ENCODE measurements at places on chromosomes 6 and 20.
A peak's percentile ranks its signal among the peaks of the same experiment; 100 is the strongest.

GRCh38 chr6:166343150-166343487, 774 bp upstream of the SFT2D1 start:
- DNase-seq, result peak; percentile 31

DNA sequence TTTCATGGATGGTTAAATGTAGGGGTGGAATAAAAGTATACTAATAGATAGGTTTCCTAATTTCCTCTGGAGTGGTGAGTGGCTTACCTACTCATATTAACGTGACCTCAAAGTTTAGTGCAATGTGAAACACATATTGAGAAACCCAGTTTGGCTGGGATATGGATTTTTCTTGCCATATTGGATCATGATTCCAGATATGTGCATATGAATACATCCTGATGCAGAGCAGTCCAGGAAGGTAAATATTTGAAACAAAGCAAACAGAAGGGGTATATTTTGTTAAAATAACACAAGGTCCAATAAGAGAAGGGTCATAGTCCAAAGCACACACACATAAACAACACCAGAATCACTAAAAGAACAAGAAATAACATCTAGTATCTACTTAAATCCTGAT, 608.1 kb downstream of the PKHD1 start:
- no peak for DNase-seq

GRCh38 chr20:62874964-62875344, 13.3 kb upstream of the TCFL5 start:
- no peak for DNase-seq

GRCh38 chr6:92864966-92865555, 554.3 kb downstream of the EPHA7 start:
- DNase-seq, result no peak

- DNase-seq, result peak; percentile 29
Observed at GRCh38 chr20:58086763-58087561, 141.5 kb downstream of the ANKRD60 start.

DNA sequence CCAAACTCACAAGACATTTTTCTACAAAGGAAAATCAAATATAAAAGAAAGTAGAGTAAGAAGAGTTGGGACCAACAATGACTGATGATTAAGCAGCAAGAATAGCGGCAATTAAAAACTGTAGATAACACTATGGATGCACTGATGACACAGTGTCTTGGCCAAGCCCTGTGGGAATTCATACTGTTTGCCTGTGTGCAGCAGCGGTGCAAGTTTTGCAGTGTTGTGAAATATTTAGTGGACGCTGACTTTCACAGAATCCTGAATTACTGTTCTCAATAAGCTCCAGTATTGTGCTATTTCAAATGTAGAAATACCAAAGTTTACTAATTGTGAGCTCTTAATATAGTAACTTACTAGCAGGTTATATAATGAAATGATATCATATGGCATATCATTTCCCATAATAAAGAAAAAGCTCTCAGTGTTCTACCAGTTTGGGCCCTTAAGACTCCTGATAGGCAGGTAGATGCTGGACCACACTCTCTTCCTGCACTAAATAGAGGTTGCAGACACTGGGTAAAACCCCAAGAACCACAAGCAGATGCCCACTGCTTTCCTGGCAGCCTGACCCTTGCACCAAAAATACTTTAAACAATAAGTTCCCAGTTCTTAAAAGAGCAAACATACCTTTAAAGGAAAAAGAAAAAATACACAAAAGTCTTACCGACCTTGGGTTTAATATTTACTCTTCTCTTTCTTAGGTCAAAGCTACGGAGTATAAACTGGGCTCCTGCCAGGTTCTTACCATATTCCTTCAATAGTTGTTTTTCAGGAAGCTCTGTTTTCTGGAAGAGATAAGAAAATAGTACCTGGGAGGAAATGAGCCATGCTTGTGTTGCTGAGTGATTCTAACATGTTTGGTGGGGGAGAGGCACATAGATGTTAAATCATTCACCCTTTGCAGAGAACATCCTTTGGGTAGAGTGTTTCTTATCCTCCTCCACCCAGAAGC, 41.6 kb downstream of the ANKEF1 start:
- DNase-seq, result no peak

- no peak for DNase-seq
Observed at GRCh38 chr6:14925025-14925698, 320.7 kb upstream of the JARID2 start.

GRCh38 chr6:7258231-7258763, 54.7 kb downstream of the SSR1 start:
- no peak for DNase-seq

DNA sequence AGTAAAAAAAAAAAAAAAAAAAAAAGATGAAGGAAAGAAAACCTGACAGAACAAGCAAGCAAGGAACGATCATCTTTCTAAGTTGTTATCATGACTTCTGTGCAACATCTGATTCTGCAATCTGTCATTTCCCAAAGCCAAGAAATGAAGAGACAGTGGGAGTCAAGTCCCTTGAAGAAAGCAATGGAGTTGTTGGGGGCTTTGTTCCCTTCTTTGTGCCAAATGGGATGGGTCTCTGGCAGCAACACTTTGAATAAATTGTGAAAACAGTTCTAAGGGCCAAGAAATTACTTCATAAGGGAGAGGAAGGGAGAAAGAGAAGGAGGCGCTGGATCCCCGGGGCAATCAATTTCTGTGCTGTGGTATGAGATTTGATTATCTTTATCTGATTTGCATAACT, 33.3 kb upstream of the RSPO3 start:
- DNase-seq, result no peak

DNA sequence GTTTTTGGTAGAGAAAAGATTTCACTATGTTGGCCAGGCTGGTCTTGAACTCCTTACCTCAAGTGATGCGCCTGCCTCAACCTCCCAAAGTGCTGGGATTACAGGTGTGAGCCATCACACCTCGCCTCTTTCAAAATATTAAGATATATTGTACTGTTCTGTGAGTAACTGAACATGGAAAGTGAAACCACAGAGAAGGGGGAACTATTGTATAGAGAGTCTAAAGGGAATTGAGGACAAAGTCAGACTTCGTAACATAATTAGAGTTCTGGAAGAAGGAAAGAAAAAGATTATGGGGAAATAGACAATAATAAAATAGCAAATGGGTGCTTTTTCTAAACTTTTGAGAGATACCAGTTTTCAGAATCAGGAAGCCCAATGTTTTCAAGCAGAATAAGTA, 17.4 kb upstream of the AKAP7 start:
- no peak for DNase-seq

- no peak for DNase-seq
Observed at GRCh38 chr20:37421988-37422387, 76.0 kb downstream of the SRC start.

DNA sequence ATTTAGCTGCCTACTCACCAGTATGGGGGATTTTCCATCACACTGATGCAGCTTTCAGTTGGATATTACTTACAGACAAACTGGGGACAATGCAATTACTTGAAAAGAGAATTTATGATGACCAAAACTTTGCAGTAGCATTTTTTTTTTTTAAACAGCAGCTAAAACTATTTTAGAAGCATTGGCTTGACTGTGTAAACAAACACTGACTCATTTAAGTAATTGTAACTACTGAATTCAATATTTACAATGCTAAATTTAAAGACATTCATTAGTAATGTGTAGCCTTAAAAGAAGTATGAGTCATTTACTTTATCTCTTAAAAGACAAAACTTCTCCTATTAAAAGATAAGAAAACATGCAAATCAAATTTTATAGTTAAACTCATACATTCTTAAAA, 295.9 kb upstream of the FERMT1 start:
- no peak for DNase-seq

DNA sequence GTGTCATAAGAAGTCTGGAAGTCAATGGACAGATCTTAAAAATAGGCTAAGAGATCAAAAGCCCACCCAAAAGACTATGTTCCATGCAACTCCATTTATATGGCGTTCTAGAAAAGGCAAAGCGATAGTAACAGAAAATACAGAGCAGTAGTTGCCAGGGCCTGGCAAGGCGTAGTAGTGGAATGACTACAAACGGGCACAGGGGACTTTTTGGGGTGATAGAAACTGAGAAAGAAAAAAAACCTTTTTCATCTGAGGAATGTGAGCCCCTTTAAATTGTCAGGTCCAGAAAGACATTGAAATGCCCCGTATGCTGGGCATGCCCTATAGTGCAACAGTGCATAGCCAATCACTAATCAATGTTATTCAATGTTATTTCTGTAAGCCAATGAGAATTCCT, 47.2 kb upstream of the FAM50B start:
- no peak for DNase-seq

GRCh38 chr20:59751075-59751711, 146.9 kb downstream of the PHACTR3 start:
- peak; percentile 73 for DNase-seq

DNA sequence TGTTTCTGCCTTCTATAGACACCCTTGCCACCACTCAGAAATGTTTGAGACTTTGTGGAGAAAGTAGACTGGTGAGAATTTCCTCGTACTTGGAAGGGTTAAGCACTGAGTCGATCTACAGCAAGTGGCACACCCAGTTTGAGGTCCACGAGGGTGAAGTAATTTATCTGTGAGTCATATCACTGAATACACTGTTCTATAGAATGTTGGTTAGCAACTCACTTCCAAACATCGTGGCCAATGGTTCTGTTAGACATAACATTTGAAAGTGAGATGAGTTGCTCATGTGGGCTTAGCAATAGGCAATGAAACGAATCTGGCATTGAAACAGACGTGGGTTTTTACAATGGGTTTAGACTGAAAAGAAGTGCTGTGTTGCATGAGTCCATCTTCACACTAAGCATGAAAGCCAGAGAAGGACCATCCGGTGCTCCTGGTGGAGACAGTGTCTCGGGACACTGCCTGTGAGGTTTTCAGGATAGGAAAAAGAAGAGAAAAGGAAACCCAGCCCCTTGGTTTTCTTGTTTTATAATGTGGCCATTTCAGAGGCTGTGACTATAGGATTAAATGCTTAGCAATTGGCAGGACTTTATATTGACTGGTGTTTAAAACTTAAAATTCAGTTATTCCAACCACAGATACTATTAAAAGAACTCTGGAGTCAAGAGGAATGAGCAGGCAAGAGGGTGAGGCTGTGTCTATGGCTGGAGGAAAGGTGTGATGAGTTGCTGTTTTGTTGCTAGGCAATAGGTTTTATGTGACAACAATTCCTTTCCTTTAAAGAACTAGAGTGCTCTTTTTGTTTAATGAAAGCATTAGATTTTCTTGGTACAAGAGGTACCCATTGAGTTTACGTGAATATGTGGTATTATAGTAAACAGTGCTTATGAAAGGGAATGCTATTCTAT, 31.0 kb upstream of the EZR start:
- DNase-seq, result no peak

DNA sequence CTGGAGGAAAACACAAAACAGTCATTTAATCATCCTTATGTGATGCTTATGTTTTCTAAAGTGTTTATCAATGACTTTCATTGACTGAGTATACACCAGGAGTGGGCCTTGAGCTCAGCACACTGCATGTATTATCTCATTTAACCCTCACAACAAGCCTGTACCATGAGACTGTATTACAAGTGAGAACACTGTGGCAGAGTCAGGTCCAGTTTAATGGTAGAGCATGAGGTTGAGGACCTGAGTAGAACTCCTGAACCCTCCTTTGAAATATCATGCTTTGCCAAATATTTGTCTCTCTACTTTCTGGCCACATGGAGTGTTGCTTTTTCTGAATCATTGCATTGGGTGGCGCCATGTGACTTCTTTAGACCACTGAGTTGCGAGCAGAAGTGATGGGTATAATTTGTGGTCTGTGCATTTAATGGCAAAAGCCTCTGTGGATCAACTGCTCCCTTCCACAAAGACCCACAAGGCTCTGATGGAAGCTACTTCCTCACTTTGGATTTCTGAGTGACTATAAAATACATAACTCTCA, 65.0 kb upstream of the SIRPG start:
- DNase-seq, result no peak

- peak; percentile 11 for DNase-seq
Observed at GRCh38 chr6:47438481-47439347, 38.9 kb upstream of the CD2AP start.

- no peak for DNase-seq
Observed at GRCh38 chr20:31644701-31645100, 7.0 kb downstream of the COX4I2 start.

GRCh38 chr6:37679539-37680476, 17.9 kb downstream of the MDGA1 start:
- no peak for DNase-seq

DNA sequence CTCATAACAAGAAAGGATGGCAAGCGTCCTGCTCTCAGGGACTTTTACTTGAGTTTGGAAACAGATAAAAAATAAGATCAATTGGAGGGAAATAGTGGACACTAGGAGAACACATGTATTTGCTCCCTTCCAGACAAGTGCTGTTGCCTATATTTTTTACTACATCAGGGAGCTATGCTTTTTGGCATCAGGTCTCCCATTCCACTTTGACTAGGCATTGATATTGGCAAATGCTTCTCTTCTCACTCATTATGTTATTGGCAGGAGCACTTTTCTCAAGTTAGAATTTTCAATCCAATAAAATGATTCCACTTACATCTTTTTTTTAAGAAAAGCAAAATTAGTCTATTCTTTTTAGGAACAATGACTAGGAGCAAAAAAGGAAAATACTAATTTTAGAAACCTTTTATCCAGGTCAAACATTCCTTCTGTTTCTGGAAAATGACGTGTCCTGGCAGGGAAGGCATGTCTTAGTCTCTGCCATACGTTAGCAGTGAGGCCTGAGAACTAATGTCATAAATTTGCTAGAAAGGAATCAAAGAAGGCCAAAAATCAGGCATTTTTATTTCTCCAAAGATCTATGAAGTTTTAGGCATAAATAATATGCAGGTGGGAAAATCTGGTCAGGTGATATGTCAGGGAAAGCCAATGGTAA, 21.4 kb downstream of the BCAS1 start:
- no peak for DNase-seq

- no peak for DNase-seq
Observed at GRCh38 chr20:32278199-32278643, 770 bp downstream of the KIF3B start.

Data from pons (tissue), 1 donor.